ENCODE measurements at places on chromosomes 13 and 19.

GRCh38 chr19:31604493-31605040, 255.3 kb upstream of the TSHZ3 start:
- DNase-seq: no peak

GRCh38 chr19:39132344-39132969, 6.9 kb downstream of the PAK4 start:
- no peak for DNase-seq

DNA sequence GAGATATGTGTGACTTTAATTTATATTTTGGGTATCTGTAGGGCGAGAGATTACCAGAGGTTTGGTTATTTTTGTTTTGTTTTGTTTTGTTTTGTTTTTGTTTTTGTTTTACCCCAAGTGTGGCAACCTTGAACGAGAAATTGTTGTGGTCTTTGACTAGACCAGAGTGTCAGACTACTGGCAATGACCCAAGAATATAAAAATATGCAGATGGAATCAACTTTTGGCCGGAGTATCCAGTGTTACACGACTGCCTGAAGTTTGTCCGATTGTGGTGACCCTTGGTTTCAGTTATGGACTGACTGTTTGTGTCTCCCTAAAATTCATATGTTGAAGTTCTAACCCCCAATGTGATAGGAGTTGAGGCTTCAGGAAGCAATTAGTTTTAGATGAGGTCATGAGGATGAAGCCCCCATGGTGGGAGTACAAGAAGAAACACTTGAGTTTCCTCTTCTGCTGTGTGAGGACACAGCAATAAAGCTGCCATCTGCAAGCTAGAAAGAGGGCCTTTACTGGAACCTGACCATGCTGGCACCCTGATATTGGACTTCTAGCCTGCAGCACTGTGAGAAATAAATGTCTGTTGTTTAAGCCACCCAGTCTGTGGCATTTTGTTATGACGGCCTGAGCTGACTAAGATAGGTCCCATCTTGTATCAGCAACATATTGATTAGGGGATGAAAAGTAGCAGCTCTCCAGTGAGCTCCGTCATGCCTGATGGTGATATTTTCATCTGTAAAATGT, 261.7 kb downstream of the MTUS2 start:
- no peak for DNase-seq

GRCh38 chr13:53782488-53782961, 753.9 kb downstream of the OLFM4 start:
- peak; percentile 17 for DNase-seq

DNA sequence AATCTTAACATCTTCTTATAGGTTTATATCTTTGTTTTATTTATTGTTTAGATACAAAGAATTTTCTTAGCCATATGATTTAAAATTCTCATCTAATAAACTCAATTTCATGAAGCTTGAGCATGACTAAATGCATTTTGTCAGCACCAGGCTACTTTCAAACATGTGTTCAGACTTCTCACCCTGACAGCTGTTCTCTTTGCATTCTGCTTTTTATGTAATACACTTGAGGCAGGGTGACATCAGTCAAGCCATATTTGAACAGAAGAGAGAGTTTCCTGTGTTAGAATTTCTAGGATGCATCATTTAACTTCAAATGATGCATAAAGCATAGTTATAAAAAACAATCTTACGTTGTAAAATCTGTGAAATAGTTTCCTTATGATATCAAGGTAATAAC, 1295.1 kb upstream of the PCDH20 start:
- no peak for DNase-seq

DNA sequence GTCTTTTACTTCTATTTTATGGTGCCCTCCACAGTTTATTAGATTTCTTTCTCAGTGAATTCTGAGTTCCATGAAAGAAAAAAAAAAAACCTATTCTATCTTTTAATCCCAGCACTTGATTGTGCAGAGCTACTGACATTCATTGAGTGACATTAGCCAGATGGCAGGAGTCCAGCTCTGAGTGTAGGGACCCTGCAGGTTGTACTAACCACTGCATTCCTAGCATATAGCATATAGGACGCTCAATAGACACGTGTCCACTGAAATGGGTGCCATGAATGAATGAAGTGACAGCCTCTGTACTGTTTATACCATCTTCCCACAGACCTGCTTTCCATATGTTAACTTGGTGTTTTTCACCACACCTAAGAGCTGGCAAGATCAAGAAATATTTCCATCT, 206.3 kb downstream of the RAP2A start:
- no peak for DNase-seq
